ENCODE measurements at places on chromosomes 4 and X. TPM values are rescaled to one million over a fixed set of nuclear protein-coding genes. Genes with fewer than 3 reads are reported as not detected.

MPP1 gene
- total RNA-seq = 46.9 TPM

PABPC4L gene
- 1.2 TPM for total RNA-seq

ADGRG4 gene
- total RNA-seq = 0.17 TPM

USP17L26 gene
- not detected for total RNA-seq

SSX1 gene
- total RNA-seq = not detected
